Fibroblast of skin of left quadriceps (primary cell): ENCODE measurements at places on chromosomes 7 and 10.

DNA sequence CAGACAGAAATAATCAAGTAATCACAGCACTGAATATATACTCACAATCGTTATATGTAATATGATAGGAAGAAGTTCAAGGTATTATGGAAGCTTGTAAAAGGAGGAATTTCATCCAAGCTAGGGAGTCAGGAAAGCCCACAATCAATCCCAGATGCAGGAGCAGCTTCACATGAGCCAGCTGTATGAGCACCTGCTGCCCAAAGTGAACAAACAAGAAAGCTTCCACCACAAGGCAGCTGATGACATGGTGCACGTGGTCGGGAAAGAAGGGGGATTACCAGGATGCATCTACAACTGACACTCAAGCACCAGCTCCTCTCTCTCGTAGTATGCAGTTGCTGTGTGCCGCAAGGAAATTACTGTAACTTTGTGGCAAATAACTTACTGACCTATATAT is 225.2 kb downstream of the XPNPEP1 start:
- no peak for DNase-seq

DNA sequence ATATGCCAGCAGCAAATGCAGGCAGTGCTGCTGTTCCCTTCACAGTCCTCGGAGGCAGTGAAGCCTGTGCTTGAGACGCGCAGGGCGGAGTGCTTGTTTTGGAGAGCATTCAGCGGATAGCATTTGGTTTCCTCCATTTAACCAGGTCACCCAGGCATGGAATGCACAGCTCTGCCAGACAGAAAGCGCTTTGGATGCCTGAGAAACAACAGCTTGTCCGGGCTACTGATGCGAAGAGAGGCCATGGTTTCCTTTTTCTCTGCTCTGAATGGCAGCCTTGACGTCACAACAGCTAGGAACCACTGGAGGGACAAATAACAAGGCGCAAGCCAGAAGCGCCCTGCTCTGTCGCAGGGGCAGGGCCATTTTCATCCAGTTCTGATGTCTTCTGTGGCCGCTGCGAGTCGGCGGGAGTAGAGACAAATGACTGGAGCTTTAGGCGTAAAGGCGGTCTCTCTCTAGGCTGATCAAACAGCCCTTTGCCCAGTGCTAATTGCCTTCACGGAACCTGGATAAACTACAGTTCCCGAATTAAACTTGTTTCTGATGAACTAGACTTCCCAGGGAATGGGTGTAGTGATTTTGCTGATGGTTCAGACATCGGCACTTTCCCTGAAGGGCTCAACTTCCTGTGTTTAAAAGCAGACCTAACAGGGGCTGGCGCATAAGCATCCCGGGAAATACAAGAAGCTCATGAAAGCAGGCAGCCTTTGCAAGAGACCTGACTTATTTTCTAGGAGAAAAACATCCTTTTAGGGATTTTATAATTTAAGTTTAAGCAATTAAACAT is 187.6 kb upstream of the KLF14 start:
- no peak for DNase-seq

DNA sequence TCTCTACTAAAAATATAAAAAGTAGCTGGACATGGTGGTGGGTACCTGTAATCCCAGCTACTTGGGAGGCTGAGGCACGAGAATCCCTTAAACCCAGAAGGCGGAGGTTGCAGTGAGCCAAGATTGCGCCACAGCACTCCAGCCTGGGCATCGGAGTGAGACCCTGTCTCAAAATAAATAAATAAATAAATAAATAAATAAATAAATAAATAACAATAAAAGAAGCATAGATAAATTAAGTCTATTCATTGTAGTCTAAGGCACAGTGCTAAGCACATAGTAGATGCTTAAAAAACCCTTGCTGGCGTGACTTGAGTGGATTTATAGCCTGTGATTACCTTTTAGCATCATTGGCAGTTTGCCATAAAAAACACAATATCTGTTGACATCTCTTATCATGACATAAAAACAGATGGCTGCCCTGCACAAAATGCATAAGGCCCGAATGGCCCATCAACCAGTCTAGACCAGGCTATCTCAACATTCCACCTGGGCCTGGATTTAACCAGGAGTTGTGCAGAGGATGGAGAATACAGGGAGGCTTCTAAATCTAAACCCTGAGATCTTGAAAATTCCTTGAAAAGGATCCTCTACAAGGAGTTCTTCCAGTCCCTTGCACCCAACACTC is 94.9 kb downstream of the PRLHR start:
- DNase-seq: no peak

- no peak for DNase-seq
Observed at GRCh38 chr7:155850001-155850436, 37.8 kb upstream of the SHH start.

DNA sequence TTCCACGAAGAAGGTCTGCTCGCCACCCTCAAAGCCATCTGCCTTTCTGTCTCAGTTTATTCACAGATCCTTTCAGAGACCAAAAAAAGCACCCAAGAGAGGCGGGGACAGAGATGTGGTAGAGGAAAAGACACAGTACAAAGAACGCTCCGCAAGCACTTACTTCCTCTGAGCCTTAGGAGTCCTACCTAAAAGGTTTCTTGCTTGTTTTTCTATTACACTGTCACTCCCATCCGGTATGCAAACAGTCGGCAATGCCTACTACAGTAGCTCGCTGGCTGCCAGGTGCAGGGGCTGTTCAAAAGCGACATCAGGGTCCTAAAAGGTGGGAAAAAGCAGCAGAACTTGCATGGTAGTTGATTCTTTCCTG is 816 bp downstream of the TECPR1 start:
- DNase-seq: no peak

DNA sequence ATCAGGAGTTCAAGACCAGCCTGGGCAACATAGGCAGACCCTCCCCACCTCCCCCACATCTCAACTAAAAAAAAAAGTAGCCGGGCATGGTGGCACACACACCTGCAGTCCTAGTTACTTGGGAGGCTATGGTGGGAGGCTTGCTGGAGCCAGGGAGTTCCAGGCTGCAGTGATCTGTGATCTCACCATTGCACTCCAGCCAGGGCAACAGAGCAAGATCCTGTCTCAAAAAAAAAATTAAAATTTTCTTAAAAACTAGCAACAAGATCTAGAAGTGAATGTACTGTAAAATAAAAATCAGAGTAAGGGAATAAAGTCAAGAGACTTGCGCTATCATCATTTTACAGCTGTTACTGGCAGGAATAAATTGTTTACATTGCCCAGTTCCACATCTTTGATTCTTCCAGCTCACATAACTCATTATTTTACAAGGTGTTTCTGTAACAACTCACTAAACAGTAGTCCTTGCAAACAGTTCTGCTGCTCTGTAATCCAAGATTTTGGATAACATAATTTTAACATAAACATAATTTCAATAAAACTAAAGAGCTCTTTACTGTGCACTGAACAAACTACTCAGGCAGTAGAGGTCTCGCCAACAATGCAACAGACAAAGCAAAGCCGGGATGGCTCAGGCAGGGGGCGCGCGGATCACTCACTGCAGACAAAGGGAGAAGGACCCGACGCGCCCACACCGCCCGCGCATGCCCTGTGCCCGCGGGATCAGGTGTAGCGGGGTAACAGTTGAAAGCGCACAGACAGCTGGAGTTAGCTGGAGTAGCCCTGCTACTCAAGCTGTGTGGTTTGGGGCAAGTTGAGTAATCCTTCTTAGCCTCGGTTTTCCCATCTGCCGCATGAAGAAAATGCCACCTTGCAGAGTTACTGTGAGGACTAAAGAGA is 73.3 kb upstream of the NFE2L3 start:
- DNase-seq: no peak

DNA sequence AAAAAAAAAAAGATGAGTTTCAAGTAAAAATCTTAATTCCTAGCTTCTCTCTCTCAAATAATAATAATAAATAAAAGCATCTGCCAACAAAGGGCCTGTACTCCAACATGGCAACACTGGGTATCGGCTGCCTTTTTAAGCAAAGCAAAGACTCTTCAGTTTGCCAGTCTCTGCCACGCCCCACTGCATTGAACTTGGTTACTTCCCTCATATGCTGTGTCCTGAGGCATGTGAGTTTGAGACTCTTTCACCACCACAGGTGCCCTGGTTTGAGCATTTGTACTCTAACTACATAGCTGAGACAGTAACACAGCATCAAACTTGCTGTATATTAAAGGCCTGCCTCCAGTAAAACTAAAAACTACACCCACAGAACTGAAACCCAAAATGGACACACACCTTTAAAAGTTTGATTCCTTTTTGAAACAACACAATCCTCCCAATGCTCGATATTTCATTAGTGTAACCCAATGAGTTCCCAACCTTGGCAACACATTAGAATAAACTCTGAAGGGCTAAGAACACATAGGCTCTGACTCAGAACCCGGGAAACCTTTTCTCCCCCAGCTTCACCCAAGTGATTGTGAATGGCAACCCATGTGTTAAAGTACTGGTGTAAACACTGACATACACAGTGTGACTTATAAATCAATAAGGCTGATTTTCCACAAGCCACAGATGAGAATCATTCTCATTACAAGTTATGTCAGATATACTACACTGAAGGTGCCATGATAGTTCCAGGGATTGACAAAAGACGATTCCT is 12.0 kb downstream of the JAZF1 start:
- no peak for DNase-seq
